Stimulated activated effector memory CD8-positive, alpha-beta T cell treated with anti-CD3 and anti-CD28 coated beads, Interleukin-12 subunit alpha, Interleukin-12 subunit beta, amount 100 ng/mL, for 72 hours (primary cell): ENCODE measurements at places on chromosomes 6 and 20.
A peak's percentile ranks its signal among the peaks of the same experiment; 100 is the strongest.

DNA sequence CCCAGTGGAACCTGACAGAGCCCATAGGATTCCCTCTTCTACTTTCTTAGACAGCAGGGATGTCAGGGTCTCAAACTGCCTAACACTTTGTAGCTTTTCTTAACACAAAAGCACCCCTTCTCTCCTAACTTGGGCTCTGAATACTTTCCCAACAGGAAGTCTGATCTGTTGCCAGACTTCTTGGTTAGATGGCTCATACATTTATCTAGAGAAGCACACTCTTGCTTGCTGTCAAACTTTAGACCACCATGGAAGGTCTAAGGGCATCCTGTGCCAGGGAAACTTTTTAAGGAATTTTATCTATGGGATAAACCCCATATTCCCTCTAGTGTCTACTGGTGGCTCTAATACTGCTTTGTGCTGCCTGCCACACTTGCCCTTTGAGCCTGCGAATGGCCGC lies 3.3 kb upstream of the C6orf136 start:
- no peak for DNase-seq

GRCh38 chr20:38810926-38811630 lies 5.6 kb downstream of the PPP1R16B start:
- DNase-seq = no peak

DNA sequence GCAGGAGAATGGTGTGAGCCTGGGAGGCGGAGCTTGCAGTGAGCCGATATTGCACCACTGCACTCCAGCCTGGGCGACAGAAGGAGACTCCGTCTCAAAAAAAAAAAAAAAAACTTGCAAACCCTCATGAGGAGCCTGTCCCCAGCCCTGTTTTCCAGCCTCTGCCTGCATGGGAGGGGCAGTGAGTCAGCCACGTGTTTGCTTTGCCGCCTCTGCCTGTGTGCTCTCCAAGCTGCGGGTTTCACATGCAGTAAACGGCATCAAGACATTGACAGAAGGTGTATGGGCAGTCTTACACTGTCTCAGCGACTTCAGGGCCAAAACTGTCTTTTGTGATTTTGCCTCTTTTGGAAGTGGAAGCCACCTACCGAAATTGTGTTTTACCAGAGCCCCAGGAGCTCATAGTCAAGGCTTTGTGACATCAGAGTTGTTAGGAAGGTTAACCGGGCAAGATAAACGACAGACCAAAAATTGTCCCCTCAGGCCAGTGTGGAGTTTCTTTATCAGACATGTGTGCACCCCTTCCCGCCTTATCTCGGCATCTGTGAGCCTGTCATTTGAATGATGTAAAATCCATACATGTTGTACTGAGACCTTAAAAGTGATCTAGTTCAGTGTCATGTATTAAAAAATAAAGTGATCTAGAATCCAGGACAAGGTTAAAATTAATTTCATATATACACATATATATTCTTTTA lies 52.9 kb downstream of the RPP40 start:
- DNase-seq = no peak

DNA sequence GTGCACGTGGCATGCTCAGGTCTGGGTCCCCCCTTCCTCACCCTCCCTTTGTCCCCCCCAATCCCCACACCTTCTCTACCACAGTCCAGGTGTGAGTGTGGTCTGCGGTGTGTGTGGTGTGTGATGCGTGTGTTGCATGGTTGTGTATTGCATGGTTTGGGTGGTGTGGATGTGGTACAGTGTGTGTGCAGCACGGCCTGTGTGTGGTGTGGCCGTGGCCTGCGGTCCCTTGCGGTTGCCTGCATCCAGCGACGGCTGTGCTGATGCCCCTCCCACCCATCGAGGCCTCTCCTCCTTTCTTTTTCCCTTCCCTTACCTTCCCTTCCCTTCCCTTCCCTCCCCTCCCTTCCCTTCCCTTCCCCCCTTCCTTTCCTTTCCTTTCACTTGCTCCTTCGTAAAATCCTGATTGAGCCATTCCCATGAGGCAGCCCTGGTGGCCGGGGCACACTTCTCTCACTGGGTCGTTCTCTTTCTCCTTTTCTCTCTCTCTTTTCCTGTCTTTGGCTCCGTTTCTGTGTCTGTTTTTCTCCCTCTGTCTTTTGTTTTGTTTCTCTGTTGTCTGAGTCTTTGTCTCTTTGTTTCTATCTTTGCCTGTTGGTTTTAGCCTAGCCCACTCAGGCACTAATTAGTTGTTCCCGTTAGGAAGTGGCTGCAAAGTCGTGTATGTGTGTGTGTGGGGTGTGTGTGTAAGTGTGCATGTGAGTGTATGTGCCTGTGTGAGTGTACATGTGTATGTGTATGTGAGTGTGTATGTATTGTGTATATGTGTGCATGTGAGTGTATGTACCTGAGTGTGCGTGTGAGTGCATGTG lies 65.7 kb downstream of the SRC start:
- DNase-seq = no peak

DNA sequence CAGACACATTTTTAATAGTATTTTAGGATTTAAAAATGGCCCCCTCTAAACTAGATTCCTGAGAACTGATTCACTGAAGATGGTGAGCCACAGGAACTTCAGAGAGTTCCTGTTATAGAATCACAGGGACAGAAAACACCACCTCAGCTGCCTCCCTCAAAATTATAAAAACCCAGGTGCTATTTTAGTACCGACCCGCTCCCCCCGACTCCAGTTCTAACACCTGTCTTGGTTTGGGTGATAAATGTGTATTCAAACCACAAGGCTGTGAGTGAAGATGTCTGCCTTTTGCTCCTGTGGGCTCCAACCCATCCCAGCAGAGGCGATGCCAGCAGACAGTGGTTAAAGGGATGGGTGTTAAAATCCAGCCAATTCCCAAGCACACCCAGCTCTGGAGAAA lies 127.4 kb upstream of the LY86 start:
- DNase-seq = no peak

- DNase-seq = peak; percentile 72
Observed at GRCh38 chr6:42394881-42395620, 56.7 kb downstream of the TRERF1 start.

DNA sequence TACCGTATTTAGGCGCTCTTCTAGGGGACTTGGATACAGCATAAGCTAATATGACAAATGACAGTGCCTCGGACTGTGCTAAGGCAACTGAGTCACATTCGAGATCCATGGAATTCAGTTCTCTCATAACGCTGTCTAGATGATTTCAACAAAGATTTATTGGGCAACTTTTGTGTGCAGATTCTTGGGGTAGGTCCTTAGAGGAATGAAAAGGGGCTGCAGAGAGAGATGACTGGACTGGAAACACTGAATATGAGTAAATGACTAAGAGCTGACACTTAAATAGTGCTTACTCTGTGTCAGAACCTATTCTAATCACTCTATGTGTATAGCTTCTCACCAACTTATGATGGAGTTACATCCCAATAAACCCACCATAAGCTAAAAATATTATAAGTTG lies 36.4 kb upstream of the MARCKS start:
- DNase-seq = no peak

GRCh38 chr20:35768731-35769664 lies 2.8 kb upstream of the PHF20 start:
- peak; percentile 37 for DNase-seq
